ENCODE measurements at places on chromosomes 13 and 19.

DNA sequence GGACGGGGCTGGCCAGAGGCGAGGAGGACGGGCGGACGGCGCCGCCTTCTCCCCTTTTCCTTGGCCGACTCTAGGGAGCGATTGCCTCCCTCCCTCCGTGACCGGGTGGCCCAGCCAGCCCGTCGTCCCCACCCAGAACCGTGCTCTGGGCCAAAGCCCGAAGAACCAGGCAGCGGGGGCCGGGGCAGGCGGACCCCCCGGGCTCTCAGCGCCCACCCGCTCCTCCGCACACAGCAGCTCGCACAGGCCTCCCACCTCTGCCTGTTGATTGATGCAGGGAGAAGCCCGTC is 9.3 kb upstream of the MARCHF2 start:
- no peak for DNase-seq

DNA sequence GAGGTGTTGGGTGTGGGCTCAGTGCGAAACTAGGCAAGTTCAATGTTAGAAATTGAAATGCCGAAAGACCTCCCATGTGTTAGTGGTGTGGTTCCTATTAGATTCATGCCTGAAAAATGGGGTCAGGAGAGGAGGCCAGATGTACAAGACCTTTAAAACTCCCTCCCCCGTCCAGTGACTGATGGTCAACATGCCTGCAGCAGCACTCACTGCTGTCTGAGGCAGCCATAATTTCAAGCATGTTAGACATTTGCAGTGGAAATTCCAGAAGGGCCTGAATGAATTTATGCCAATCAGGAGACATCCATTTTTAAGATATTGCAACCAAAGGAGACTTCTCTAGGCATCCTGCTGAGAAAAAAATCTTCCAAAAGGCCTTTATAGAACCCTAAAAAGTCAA is 426.9 kb upstream of the NBEA start:
- no peak for DNase-seq

GRCh38 chr13:30720172-30720869 is 15.0 kb upstream of the ALOX5AP start:
- no peak for DNase-seq

GRCh38 chr13:22144806-22145205 is 473.9 kb downstream of the FGF9 start:
- DNase-seq: no peak

- DNase-seq: peak; percentile 19
Observed at GRCh38 chr13:28819046-28819730, 951 bp upstream of the MTUS2 start.

DNA sequence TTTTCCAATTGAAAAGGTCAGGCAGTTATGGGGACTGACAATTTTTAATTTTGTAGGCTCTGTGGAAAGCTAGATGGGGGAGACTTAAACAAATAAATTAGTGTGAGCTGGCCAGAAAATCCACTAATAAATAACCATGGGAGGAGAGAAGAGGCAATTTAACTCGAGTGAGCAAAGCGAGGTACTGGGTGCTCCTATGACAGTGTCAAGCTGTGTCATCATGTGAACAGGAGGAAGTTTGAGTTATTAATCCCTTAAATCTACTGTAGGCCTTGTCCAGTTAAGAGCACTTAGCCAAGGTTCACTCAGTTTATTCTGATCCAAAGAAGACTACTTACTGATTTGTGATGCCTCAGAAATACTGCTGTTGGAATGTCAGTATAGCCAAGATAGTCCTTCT is 122.8 kb downstream of the OXGR1 start:
- DNase-seq: no peak

DNA sequence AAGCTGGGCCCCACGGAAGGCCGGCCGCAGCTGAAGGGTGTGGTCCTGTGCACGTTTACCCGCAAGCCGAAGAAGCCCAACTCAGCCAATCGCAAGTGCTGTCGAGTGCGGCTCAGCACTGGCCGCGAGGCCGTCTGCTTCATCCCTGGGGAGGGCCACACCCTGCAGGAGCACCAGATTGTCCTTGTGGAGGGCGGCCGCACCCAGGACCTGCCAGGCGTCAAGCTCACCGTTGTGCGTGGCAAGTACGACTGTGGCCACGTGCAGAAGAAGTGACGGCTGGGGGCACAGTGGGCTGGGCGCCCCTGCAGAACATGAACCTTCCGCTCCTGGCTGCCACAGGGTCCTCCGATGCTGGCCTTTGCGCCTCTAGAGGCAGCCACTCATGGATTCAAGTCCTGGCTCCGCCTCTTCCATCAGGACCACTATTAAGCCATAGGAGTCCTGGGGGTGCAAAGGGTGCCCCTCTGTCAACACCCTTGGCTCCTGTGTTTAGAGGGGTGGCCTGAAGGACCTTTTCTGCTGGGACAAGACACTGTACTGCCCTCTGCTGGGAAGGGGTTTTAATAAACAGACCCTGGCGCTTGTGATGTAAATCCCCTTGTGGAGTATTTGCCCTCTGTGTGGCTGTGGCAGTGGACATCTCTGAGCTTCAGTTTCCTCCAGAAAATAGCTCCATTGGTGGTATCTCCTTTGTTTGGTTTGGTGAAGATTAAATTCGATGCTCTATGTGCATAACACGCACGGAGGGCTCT is 1.9 kb downstream of the MRPS12 start:
- DNase-seq: no peak

- peak; percentile 77 for DNase-seq
Observed at GRCh38 chr19:54464044-54464629, 559 bp upstream of the LENG9 start.

DNA sequence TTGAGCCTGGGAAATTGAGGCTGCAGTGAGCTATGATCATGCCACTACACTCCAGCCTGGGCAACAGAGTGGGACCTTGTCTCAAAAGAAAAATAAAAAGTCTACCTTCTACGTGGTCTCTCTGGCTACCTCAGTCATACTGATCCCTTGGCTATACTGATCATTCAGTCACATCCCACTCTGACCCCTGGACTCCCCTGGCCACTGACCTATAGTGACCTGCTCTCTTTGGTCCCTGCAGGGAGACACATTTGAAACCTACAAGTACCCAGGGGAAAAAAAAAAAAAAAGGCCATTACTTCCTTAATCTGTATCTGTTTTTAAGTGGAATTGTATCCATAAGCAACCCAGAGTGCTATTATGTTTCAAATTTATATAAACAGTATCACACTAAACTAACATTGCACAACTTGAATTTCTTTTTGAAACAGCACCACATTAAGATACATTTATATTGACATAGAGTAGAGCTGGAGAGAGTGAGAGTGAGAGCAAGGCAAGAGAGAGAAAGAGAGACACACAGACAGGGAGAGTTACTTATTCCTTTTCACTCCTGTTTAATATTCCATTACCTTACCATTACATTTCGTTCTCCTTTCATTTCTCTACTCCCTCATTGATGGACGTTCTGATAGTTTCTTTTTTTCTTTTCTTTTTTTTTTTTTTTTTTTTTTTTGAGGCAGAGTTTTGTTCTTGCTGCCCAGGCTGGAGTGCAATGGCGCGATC is 23.7 kb upstream of the CERS4 start:
- no peak for DNase-seq

DNA sequence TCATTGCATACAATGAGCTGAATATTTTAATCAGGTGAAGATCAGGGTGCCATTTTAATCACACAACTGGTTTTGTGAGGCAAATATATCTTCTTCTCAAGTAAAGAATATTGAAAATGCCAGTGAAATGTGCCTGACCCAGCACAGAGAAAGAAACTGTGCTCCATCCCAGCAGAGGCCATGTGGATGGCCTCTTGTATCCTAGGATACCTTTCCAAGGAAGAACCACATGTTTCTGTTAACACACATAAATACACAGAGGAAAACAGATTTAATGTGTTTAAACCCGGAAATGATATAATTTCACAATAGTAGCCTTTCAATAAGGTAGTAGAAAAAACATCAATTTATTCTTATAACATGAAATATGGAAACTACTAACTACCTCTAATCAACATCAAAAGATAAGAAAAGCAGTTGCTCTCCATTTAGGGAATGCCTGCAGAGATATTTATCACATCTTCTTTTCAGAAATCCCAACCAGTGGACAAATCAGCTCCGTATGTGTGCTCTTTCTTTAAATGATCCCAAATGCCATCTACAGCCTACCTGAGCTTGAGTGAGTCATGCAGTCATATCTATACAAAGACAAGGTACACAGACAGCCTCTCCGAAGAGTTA is 157.1 kb downstream of the FGF14 start:
- DNase-seq: no peak

DNA sequence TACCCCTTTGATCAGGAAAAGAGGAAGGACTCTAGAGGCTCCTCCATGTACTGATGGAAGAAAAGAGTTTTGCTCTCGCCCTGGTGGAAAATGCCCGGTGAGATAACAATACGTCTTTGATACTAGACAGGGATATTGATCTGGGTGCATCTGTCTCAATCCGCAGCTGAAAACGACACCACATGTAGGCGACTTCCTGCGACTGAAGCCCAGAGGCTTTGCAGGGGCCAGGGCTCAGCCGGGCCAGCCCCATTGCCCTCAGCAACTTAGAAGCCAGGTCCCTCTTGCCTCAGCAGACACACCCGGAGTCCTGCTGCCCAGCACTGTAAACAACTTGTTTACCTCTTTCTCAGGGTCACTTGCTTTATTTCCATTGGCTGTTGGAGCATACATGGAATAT is 409.4 kb downstream of the IRS2 start:
- DNase-seq: no peak

DNA sequence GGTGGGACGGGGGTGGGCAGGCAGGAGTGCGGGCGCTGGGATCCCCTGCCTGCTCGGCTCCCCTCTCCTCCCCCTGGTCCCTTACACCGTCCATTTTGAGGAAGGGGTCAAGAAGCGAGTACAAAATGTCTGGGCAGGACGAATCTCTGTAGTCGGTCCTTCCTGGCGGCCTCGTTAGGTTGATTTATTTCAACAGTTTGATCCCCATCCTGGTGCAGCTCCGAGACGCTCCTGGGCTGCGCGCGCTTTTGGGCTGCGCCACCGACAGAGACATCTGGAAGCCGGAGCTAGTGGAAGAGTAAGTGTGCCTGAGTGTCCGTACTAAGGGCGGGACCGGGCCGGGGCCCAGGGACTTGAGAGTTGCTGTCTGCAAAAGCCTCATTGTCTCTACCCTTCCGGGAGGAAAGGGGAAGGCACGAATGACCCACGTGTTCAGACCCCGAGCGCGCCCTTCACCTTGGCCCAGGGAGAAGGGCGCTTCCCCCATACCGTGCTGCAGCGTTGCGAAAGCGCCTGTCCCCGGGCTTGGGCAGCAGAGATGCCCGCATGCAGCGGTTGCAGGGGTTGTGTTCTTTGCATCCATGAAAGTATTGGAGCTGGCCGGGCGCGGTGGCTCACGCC is 1.8 kb downstream of the ZNF114 start:
- peak; percentile 48 for DNase-seq

- no peak for DNase-seq
Observed at GRCh38 chr19:47723581-47723940, 10.3 kb downstream of the EHD2 start.

GRCh38 chr19:33861950-33862349 is 65.3 kb downstream of the KCTD15 start:
- no peak for DNase-seq

GRCh38 chr19:36973844-36974195 is 57.7 kb downstream of the ZNF568 start:
- no peak for DNase-seq

DNA sequence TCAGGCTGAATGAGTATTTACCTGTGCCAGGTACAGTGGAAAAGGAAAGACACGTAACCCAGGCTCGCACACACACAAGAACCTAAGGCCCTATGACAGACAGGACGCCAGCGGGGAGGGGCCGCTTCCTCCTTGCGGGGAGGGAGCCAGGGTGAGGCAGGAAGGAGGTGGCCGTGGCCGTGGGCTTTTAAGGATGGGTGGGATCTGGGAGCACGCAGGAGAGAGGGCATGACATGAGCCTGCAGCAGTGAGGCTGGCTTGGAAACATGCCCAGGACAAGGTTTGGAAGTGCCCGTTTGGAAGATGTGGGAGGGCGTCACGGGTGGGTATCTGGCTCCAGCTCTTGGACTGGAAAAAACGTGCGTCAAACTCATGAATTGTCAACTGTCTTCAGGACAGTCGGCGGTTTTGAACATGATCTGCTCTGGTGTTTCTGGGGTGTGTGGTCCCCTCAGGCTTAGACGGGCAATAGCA is 20.1 kb downstream of the SH3GL1 start:
- DNase-seq: no peak

- DNase-seq: no peak
Observed at GRCh38 chr19:21740559-21740958, 26.8 kb downstream of the ZNF100 start.

DNA sequence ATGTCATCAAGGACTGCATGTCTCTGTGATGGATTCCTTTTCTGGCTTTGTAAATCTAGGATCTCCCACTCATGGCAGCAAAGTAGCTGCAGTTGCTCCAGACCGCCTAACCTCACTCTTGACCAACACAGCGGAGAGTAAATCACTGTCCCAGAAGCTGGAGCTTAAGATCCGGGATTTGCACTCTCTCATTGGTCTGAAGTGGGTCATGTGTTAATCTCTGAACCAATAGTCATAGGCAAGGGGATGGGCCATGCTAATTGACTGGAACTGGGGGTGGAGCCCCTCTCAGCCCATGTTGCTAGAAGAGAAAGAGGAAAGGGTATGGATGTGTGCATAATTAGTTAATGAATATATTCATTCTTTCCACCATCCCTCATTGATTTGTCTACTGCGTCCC is 34.0 kb downstream of the VAV1 start:
- no peak for DNase-seq

DNA sequence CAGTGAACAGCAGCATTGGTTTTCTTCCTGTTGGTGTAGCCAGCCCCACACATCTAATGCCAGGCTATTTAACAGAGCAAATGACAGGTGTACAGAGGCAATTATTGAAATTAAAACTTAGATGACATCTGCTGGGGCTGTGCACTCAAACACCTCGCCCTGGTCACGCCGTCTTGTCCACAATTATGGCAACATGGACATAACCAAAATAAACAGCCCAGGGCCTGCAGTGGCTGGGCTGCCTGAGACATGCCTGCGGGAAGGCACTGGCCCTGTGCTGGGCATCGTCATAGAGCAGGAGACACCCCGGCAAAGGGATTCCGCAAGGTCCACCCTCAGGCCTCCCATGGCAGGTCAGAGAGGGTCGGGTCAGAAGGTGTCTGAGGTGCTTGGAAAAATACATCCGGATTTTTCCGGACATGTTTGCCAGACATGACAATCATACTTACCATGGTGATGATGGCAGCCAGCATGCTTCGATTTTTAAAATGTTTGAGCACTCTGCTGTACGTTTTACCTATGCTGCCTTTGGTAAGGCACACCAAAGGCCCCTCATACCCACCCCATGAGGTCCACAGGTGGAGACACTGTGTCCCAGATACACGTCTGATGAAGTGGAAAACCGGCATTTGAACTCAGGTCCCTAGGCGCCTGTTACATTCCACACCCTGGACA is 47.8 kb downstream of the TSHZ3 start:
- no peak for DNase-seq

DNA sequence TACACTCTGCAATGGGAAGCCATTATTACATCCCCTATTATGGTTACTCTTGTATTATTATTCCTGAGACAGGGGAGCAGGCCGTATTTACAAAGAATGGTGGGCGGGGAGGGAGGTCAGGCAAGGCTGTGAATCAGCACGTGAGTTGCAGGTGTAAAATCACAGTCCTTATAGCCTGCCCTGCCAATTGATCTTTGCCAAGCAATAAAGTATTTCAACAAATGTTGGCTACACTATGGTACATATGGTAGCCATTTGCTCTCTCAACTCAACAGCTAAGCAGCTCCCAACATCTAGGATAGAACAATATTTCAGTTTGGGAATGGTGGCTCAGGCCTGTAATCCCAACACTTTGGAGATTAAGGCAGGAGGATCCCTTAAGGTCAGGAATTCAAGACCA is 12.1 kb downstream of the EPS15L1 start:
- no peak for DNase-seq
